ENCODE measurements at places on chromosomes 16 and 17.

DNA sequence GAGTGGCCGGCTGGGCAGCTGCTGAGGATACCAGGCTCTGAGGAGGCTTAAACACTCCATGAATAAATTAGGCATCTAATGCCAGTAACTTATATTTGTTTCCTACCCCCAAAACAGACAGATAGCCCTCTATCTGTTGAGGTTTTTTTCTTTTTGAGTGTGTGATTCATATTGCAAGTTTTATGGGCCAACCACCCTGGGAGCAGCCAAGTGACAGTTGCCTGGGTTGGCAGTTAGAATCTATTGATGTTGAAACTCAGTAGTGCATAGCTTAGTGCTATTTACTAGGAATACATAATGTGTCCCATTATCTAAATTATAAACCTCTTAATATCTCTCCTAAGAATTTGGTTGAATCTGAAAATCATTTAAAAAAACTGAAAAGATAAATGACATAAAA lies 397.4 kb downstream of the CA10 start:
- DNase-seq: no peak

DNA sequence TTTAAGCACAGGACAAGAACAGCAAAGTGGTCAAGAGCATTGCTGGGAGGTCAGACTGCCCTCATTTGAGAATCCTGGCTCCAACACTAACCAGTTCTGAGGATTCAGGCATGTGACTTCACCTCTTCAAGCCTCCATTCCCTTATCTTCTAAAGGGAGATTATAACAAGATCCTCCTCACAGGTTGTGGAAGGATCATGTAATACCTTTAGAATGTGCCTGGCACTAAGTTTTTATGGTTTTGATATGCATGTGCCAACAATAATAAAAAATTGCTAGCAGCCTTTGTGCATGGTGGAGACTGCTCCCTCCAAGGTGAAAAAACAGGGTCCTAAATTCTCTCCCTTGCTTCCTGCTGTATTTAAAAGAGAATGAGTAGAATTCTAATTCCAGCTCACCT lies 36.0 kb upstream of the ADAMTS18 start:
- peak; percentile 24 for DNase-seq

DNA sequence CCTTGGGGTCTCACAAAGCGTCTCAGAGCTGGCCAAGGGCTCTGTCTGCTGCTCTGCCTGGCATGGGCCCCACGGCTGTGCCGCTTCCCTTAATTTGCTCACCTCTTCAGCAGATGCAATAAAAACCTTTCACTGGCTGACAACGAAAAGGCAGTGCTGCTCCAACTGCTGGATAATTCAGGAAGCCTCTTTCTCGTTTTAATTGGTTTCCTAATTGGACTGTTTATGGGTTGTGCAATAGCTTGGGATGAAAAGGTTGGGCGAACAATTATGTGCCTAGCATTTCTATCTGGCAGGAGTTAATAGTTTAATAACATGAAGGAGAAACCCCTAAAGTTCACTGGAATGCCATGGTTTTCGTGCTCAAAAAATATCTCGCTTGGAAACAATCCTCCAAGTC lies 234.1 kb upstream of the IRX5 start:
- DNase-seq: no peak

DNA sequence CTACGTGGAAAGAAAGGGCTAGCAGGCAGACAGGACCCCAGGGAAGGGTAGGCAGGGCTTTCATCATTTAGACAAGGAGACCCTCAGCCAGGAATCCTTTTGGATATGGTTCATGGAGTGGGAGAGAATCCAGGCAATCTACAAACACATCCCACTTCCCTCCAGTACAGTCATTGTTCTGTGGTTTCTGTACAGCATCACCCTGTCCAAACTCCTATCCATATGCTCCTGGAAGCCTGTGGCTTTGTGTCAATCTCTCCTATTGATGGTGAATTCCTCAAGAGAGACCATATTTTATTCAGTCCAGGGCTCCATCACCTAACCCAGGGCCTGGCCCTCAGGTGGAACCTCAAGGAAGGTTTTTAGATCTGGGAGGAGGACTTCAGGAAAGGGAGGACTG lies 99.2 kb downstream of the SPACA3 start:
- DNase-seq: no peak

- DNase-seq: no peak
Observed at GRCh38 chr16:22428654-22429053, 54.2 kb upstream of the CDR2 start.

DNA sequence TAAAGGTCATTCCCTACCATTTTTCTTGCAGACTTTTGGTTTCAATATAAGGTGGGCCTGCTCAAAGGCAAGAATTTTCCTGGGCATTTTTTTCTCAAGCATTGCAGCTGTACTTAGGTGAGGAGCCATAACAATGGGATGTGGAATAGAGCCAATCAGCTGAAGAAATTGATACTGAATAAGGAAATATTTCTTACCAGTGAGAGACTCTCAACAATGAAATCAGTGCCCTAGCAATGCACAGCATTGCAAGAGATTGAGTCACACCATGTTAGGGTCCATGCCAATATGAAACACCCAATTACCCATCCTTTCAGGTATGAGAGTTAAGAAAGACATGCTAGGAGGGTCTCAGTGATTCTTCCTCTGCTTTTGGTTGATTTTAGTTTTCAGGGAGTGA lies 237.6 kb downstream of the SOX9 start:
- peak; percentile 94 for DNase-seq

DNA sequence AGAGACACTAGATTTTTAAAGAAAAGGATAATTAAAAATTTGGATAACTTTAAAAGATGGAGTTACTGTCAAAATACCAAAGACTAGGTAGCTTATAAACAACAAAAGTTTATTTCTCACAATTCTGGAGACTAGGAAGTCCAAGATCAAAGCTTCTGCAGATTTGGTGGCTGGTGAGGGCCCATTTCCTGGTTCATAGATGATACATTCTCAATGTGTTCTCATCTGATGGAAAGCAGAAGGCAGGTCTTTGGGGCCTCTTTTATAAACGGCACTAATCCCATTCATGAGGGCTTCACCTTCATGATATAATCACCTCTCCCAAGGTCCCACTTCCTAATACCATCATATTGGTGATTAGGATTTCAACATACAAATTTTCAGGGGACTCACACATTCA lies 33.7 kb downstream of the NLK start:
- no peak for DNase-seq

GRCh38 chr16:52364500-52364899 lies 182.4 kb downstream of the TOX3 start:
- DNase-seq: no peak

GRCh38 chr16:54493061-54493460 lies 206.5 kb upstream of the IRX3 start:
- DNase-seq: no peak

DNA sequence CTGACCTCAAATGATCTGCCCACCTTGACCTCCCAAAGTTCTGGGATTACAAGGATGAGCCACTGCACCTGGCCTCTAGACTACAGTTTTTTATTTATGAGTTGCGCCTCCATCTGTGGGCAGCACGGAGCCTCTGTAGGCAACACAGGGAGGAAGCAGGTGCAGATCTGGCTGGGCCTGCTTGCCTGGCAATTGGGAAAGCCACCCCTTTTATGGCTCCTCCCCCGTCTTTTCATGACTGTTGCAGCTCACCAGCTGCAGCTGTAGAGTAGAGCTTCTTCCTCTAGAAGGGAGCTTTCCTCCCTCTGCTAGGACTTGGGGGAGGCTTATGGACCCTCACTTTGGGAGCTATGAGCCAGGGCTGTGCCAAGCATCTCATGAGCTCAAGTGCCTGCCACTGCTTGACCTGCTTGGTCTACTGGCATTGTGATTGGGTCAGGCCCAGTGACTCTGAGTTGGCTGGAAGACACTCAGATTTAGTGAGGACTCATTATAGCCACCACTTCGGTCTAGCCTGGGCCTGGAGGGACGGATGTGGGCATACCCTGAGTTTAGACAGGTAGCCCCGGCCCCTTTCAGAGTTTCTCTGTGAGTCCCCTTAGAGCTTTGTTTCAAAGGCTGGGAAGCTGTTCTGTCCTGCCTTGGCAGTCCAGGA lies 6.9 kb upstream of the SLC7A6 start:
- no peak for DNase-seq
